Kidney epithelial cell (primary cell): ENCODE measurements at places on chromosomes 12 and 14. TPM values are rescaled to one million over a fixed set of nuclear protein-coding genes. Genes with fewer than 3 reads are reported as not detected.

- DNase-seq, result no peak
These were observed 180.0 kb upstream of the PRMT8 start for GRCh38 chr12:3311027-3311402.

GRCh38 chr12:80193865-80194264 is 94.5 kb downstream of the OTOGL start:
- DNase-seq, result no peak

DNA sequence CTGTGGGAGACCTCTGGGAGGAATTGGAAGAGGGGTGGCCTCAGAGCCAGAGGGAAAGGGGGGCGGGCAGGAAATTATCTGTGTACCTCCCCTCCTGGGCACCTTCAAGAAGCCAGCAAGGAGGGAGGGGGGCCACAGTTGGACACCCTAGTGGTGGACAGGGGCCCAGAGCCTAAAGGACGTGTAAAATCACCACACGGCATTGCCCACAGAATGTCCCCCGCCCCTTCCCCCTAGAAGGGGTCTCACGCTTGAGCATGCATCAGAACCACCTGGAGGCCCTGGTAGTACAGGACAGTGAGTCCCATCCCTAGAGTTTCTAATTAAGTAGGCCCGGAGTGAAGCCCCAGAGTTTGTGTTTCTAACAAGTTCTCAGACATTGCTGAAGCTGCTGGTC is 8.2 kb downstream of the ENDOU start:
- DNase-seq, result no peak

The PLEKHG7 gene
- not detected in 2 replicates for total RNA-seq

GRCh38 chr12:1174659-1175058 is 183.6 kb downstream of the ERC1 start:
- DNase-seq, result no peak

DNA sequence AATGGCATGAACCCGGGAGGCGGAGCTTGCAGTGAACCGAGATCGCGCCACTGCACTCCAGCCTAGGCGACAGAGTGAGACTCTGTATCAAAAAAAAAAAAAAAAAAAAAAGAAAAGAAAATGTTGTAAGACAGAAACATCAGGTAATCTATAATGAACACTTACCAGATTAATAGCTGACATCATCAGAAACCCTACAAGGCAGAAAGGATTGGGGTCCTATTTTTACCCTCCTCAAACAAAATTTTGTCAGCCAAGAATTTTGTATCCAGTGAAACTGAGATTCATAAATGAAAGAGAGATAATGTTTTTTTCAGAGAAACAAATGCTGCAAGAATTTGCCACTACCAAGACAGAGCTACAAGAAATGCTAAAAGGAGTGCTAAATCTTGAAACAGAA is 14.1 kb downstream of the CLEC1A start:
- DNase-seq, result no peak

DNA sequence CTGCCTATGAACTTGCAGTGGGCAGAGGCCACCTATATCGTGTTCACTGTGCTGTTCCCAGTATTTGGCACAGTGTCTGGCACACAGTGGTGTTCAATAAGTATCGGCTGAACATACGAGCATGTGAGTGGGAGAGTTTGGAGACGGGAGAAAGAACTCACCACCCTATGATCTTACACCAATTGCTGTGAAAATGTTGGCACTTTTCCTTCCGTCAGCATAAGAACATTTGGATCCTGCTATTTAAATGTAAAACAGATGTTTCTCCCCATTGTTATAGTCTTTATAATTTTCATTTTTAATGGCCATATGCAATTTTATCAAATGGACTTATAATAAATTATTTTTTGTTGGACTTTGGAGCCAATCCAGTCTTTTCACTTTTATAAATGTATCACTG is 144.4 kb downstream of the EFCAB11 start:
- DNase-seq, result no peak

DNA sequence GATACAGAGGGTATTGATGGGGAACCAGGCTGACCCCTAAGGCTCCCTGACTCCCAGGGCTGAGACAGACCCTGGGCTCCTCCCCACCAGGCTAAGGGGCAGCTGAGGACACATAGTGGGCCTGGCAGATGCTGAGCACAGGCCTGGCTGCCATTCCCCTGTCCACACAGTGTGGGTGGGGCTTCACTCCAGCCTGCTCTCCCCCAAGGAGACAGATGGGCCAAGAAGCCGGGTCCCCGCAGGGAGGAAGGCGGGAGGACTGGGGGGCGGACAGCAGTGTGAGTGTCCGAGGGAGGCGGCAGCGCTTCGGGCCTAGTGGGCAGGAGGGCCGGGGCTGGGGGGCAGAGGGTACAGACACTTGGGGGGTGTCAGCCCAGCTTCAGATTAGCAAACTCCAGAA is 32.0 kb downstream of the RFLNA start:
- no peak for DNase-seq

The SELPLG gene
- total RNA-seq, result 0.34 and 0.42 TPM in 2 replicates

GRCh38 chr14:72060460-72060859 is 128.2 kb downstream of the RGS6 start:
- no peak for DNase-seq

DNA sequence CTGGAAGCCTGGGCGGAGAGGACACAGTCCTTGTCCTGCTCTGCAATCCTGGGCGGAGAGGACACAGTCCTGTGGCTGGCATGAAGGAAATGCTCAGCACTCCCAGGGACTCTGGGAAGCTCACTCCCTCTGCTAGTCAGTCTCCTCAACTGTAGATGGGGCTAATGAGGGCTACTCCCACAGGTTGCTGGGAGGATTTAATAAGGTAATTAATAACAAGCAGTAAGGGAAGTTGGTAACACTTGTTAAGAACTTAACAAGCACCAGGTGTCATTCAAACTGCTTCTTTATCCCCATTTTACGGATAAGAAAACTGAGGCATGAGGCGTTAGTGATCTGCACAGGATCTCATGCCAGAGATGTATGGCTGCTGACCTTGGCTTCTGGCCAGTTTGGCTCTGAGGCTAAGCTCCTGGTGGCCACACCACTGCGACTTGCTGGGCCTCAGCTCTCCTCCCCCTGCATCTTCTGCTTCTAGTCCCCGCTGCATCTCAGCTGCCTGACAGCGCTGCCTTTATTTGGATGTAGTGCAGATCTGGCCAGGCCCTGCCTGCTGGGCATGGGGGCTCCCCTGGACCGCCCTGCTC is 54.1 kb upstream of the BEGAIN start:
- no peak for DNase-seq

DNA sequence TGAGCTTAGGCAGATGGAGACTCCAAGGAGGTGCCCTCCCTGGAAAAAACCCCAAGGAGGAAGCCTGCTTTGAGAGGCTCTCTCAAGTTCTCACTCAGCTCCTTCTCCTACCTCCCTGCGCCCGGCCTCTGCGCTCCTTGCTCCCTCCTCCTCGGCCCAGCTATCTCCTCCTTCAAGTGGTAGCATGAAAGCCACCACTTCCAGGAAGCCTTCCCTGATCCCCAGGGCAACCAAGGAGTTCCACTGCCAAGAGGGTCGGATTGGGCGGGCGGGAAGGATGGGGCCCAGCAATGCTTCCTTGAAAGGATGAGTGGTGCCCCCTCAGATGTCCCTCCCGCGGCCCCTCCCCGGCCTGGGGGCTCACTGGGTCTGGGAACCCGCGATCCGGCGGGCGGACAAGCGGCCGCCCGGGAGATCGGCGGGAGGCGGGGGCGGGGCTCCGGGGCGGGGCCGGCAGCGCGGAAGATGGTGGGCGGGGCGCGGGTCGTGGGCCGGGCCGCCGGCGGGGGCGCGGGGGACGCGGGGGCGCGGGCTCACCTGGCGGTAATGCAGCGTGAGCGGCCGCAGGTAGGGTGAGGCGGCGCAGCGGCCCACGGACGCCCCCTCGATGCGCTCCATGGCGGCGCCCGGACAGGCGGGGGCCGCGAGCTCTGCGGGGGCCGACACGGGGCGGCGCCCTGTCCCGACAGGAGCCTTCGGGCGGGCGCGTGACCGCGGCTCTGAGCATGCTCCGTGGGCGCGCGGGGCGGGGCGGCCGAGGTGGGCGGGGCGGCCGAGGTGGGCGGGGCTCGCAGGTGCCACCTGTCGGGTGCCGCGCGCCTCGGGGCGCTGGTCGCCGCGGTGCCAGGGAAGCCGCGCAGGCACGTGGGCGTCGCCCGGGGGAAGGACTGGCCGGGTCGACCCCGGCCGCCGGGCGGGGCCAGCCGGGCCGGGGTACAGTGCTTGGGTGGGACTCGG is at the start of gene NUDT14:
Gene NUDT14, minus strand, starts transcription at position 721 of the 957 bp plus-strand sequence. Its CDS starts 103 bp downstream, at position 618.
- no peak for DNase-seq

The TAS2R31 gene
- total RNA-seq, result 0.84 and 2.6 TPM in 2 replicates

DNA sequence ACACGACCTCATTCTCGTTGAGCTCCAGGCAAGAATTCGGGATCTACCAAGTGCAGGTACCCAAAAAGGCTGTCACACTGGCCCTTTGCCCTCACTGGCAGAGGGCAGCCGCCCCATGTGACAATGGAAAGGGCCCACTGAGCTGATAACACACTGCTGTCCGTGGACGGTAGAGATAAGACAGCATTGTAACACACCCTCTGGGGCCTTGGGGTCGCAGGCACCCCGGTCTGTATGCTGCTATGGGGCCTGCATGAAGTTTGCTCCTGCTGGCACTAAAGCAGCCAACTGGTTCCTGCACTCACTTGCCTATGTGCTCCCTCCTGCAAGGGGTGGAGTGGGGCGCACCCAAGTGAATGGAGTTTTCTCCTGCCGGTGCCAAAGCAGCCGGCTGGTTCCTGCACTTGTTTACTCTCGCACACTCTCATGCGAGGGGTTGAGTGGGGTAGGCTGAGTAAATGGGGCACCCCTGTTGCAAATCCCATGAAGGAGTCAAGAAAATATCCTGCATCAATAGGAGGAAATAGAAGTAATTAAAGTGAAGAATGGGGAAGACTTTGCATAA is 477.9 kb downstream of the ATP23 start:
- DNase-seq, result no peak

- DNase-seq, result no peak
These were observed 934.9 kb downstream of the LRFN5 start for GRCh38 chr14:42541535-42542001.

- no peak for DNase-seq
These were observed 11.0 kb downstream of the LETMD1 start for GRCh38 chr12:51059086-51059485.

GRCh38 chr12:53803703-53804102 is 51.9 kb upstream of the CISTR start:
- no peak for DNase-seq

The FITM1 gene
- total RNA-seq, result not detected in 2 replicates

DNA sequence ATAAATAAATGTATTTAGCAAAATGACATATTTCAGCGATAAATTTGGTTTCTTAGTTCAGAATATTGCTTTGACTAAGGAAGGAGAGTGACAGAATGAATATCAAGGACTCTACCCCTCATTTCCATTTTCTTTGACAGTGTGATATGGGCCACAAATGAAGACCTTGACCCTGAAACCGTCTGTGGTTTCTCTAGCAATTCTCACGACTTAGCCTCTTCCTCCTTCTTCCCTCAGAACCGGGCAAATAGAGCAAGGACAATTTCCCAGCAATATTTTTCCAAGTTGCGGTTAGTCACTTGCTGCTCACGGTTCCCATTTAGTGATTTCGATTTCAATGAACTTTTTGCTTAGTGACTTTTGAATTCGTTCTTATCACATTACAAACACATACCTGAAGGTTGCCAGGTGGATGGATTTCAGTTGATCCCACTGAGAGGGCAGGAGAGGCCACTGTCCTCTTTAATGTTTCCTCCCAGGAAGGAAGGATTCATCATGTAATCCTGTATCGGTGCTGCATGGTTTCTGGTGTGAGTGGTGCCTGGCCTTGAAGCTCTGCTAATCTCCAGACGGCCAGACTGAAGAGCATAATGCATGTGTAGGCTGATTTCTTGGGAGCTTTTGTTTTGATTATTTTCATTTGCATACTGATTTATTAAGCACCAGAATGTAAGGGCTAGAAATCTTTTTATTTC is 77.6 kb downstream of the CHST11 start:
- DNase-seq, result no peak

The ATL1 gene
- 3.1 and 4.2 TPM in 2 replicates for total RNA-seq

GRCh38 chr14:79656496-79656895 is 554.8 kb downstream of the DIO2 start:
- no peak for DNase-seq

The TCTN1 gene
- total RNA-seq, result 16.5 and 27.7 TPM in 2 replicates

The RPS6KL1 gene
- total RNA-seq, result 20.0 and 20.7 TPM in 2 replicates

The CAPS2 gene
- total RNA-seq, result 0.89 and 1.5 TPM in 2 replicates

DNA sequence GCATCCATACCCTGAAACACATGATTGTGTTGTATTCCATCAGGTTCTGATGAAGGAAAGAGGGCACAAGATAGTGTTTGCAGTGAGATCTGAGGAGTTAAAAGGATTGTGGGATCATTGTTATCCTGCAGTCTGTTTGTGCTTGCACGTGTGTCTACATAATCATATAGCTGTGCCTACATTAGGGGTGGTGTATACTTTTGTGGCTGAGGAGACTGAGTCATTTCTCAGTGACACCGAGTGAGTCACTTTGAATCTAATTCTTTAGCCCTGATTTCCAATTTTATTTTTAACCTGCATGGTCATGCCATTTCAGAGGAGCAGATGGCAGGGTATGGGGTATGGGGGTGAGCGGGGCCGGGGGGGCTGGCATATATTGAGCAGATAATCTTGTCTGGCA is 133.2 kb downstream of the ANO4 start:
- peak; percentile 19 for DNase-seq

The SLC25A47 gene
- not detected in 2 replicates for total RNA-seq

DNA sequence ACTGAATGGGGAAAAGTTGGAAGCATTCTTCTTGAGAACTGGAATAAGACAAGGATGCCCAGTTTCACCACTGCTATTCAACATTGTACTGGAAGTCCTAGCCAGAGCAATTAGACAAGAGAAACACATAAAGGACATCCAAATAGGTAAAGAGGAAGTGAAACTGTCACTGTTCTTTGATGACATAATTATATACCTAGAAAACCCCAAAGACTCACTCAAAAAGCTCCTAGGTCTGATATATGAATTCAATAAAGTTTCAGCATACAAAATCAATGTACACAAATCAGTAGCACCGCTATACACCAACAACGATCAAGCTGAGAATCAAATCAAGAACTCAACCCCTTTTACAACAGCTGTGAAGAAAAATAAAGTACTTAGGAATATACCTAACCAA is 157.3 kb upstream of the DDHD1 start:
- DNase-seq, result no peak

DNA sequence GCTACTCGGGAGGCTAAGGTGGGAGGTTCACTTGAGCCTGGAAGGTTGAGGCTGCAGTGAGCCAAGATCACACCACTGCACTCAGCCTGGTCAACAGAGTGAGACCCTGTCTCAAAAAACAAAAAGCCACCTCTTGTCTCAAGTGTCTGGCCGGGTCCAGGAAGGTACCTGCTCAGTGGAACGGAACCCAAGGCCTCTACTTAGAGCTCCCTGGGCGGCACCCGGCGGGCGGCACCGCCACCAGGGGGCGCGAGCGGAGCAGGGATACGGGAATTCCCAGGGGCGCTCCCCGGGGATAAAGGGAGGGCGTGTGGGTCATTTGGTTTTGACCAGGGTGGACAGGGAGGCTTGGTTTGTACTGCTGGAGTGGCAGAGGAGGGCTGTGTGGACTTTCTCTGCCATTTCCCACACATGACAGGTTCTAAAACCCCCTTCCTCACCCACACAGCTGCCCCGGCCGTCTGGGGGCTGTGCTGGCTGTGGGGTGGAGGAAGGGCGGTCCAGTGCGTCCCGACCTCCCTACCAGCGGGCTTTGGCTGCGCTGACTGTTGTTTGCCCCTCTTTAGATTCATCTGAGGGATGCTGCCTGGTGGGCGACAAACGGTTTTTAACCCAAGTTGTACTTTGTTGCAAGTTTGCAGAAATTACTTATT is 91.4 kb downstream of the SETD3 start:
- DNase-seq, result no peak
